GOT3 (cell line): ENCODE measurements at places on chromosomes 4 and X.

DNA sequence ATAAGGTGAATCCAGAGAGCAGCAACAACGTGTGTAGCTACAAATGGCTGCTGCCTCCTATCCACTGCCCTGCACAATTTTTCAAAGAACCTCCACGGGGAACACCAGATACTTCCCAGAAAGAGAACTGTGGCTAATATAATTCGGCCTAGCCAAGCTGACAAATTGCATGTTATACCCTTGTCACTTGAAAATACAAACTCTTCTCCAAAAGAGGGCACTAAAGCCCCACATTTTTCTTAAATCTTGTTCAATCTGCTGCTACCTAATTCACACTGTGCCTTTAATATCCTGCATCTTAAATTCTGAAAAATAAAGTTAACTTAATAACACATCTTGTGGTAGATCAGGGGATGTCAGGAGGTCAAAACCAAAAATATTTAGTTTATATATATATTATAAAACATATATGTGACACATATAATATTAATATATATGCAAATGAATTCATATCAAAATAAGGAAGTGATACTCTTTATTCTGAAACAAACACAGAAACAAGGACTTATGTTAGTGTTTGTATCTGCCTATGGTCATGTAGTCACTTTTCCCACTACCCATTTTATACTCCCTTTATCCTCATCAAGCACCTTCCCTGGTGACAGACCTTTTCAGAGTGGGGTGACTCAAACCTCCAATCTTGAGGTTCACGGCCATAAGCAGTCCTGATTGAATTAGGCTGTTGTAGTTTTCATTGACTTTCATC, 24.1 kb downstream of the CT45A1 start:
- DNase-seq, result no peak

DNA sequence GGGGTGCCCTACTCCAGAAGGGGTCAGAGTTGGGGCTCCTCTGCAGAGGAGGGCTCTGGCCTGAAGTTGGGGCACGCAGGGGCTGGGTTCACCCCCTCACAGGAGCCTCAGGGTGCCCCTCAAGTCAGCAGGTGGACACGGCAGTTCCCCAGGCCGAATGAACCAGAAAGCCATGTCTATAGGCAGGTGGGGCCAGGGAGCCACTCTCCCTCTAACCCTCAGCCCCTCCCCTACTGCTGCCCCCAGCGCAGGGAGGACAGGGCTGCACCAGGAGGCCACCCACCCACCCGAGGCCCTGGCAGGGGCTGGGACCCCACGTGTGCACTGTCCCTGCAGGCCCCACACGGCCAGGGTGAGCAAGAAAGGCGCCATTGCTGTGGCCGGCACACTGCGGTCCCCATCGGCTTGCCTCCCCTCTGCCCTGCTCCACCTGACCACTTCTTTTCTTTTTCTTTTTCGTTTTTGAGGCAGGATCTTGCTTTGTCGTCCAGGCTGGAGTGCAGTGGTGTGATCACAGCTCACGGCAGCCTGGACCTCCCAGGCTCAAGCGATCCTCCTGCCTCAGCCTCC, 83.8 kb downstream of the FAM53A start:
- no peak for DNase-seq

DNA sequence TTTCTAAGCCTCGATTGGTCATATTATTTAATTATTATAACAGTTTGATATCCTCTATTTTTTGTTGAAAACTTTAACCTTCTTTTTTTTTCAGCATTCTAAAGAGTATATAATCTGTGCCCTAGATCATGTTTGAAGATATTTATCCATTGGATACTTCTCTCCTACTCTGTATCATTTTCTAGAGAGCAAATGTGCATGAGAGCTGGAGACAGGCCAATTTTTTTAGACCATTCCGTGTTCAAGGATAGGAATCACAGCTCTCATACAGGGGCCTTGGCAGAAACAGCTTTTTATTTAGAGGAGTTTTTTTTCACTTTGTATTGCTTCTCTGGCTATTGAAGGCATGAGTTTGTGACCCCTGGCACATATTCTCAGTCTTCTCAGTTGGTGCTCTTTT, 57.7 kb upstream of the TBC1D14 start:
- no peak for DNase-seq

- DNase-seq, result no peak
Observed at GRCh38 chr4:845836-846251, 19.9 kb upstream of the CPLX1 start.

- DNase-seq, result no peak
Observed at GRCh38 chrX:48794340-48794910, 7.4 kb upstream of the HDAC6 start.

- no peak for DNase-seq
Observed at GRCh38 chr4:80115368-80116181, 42.5 kb upstream of the ANTXR2 start.

- DNase-seq, result no peak
Observed at GRCh38 chrX:150616179-150616862, 47.9 kb downstream of the MTM1 start.

DNA sequence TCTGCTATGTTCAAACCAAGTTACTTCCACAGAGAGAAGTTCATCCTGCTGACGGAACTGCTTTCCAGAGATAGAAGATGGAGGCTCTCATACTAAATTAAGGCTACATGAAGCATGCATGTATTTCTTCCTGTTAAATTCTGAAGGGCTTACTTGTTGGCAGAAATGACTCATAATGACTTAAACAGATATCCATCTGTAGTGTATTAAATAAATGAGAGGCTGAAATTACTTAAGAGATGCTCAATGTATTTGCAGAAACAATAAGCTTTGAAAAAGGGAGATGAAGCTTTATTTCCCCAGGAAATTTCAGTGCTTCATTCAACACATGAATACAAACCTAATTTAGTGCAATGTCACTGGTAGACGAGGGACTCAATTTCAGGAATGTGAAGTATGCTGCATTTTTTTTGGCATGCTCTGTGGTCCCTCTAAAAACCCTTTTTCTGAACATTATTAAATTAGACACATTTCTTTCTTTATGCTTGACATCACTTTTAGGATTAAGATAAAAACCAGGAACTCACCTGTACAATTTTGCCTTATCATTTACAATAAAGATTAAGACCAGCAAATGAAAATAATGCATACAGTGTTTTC, 759.1 kb upstream of the POU3F4 start:
- no peak for DNase-seq

- no peak for DNase-seq
Observed at GRCh38 chr4:141002323-141002805, 130.9 kb downstream of the RNF150 start.

GRCh38 chr4:151431728-151432127, 22.8 kb downstream of the FHIP1A start:
- no peak for DNase-seq

DNA sequence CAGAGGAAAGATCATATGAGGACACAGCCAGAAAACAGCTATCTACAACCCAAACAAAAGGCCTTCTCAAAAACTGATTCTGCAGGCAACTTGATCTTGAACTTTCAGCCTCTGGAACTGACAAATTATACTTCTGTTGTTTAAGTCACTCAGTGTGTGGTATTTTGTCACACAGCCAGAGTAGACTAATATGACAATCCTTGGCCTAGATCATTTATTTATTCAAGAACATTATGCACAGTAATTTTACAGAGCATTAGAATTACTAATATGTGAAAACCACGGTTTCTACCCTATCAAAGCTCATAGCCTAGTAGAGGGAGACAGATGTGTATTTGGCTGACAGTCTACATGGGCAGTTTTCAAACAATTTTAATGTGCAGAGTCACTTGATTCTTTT, 167.8 kb upstream of the PCDH18 start:
- no peak for DNase-seq

DNA sequence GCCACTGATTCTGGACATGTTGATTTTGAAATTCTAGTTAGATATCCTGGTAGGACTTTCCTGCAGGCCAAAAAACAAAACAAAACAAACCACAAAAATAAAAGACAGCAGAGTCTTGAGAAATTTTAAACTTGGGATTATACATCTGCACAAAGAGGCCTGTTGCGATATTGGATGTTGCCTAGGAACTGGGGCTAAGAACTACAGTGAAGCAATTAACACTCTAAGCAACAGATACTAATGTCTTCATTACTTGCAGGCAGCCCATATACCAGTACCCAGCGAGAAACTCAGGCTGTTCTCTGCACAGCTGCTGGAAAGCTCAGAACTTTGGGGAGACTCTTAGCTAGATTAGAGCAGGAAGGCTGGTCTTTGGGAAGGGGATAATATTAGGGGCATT, 69.1 kb upstream of the SCOC start:
- no peak for DNase-seq

DNA sequence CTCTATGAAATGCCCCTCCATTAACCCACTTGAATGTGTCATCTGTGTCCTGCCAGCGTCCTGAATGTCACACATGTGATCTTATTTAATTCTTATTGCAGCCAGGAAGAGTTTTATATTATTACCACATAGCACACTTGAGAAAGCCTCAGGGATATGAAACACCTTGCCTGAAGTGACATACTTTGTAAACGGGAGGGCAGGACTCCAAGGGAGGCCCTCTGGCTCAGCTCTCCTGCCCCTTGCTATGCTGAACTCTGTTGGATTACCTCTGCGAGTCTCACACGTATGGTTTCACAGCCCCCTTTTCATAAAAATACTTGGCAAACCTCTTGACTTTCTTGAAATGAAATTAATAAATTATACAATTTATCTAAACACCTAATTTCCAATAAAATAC, 11.1 kb upstream of the ZCCHC4 start:
- no peak for DNase-seq

DNA sequence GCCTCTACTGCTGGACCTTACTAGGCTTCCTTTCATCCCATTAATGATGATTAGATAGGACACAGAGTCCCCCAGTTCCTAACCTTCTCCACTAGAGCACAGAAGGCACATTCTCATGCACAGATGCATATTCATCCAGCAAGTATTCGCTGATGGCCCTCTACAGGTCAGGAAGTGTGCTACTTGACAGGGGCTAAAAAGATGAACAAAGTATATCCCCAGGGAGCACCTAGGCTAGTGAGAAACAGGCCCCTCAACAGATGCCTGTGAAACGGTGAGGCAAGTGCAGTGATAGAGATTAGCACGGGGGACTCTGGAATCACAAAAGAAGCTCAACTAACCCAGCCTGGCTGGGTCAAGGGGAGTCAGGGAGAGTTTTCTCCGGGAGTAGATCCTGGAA, 95.8 kb downstream of the MGST2 start:
- no peak for DNase-seq

- no peak for DNase-seq
Observed at GRCh38 chr4:8647094-8647570, 54.6 kb downstream of the CPZ start.

DNA sequence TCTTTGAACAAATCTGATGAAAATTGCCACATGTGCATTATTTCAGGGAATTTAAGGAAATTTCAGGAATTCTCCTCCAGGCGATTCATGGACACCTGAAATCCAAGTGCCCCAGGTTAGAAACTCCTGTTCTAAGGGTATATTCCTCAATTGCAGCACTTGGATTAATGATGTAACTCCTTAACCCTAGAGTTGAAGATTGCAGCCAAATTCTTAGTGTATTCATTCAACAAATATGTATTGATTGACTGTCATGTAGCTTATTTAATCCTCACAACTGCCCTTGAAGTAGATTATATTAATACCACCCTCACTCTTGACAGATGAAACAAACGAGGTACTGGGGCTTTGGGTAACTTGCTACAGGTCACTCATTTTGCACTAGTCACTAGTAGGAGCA, 11.3 kb downstream of the CETN2 start:
- DNase-seq, result no peak

- DNase-seq, result no peak
Observed at GRCh38 chrX:1249101-1249887, 19.3 kb upstream of the CSF2RA start.

- no peak for DNase-seq
Observed at GRCh38 chrX:134752558-134752957, 94.3 kb upstream of the PLAC1 start.

DNA sequence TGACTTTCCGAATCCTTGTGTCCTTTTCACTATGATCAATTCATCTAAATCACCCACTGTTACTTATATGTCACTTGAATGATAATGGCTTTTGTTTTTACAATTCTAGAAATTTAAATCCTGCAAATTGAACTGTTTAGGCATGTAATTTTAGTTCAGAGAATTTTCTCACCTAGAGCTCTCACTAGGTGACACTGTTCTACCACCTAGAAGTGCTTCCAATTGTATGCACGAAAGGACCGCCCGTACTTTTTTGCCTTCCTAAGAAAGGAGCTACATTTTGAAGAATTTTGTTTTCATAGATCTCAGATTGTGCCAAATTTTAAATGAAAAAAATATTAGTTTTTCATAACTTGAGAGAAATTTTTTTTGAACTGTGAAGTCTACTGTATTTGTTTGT, 481.6 kb upstream of the FSTL5 start:
- no peak for DNase-seq

GRCh38 chr4:147096667-147097604, 151.3 kb upstream of the TTC29 start:
- no peak for DNase-seq

DNA sequence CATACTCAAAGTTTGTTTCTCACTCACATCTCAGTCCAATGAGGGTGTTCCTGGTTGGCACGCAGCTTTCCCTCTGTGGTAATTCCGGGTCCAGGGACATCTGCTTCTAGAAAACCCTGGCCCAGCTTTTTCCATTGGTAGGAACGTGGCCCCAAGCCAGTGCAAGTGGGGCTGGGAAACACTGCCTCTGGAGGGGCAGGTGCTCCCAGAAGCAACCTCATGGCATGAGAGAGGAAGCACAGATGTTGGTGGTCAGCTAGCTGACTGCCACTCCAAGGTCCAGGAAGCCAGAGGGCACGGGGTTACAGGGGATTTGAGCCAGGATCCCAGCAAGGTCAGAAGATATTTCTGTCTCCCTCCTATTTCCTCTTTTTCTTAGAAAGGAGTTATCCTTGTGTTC, 47.5 kb downstream of the DCTD start:
- DNase-seq, result no peak

- no peak for DNase-seq
Observed at GRCh38 chrX:9141496-9141895, 107.6 kb upstream of the FAM9B start.

DNA sequence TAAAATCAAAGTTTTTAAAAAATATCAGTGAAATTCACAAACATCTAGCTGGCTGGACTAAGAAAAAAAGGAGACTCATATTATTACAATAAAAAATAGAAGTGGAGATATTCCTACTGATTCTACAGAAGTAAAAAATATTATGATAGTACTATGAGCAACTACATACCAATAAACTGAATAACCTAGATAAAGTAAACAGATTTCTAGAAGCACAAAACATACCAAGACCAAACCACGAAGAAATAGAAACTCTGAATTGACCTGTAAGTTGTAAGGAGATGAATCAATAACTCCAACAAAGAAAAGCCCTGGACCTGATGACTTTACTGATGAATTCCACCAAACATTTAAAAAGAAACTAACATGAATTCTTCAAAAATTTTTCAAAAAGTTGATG, 867.3 kb downstream of the PCDH18 start:
- no peak for DNase-seq
